AG20443 (cell line): ENCODE measurements at places on chromosomes 6 and 20.

DNA sequence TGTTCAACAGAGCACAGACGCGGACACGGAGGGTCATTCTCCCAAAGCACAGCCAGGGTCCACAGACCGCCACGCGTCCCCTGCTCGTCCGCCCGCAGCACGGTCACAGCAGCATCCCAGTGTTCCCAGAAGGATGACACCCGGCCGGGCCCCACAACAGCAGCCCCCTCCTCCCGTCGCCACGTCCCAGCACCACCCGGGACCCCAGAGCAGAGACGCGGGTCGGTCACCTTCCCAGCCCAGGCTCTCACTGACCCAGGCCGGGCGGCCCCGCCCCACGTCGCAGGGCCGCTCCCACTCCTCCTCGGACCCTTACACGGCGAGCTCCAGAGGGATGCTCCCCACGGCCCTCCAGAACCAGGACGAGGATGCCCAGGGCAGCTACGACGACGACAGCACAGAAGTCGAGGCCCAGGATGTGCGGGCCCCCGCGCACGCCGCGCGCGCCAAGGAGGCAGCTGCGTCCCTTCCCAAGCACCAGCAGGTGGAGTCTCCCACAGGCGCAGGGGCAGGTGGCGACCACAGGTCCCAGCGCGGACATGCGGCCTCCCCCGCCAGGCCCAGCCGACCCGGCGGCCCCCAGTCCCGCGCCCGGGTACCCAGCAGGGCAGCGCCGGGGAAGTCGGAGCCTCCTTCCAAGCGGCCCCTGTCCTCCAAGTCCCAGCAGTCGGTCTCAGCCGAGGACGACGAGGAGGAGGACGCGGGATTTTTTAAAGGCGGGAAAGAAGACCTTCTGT is 64.3 kb downstream of the FNDC1 start:
- no peak for DNase-seq

DNA sequence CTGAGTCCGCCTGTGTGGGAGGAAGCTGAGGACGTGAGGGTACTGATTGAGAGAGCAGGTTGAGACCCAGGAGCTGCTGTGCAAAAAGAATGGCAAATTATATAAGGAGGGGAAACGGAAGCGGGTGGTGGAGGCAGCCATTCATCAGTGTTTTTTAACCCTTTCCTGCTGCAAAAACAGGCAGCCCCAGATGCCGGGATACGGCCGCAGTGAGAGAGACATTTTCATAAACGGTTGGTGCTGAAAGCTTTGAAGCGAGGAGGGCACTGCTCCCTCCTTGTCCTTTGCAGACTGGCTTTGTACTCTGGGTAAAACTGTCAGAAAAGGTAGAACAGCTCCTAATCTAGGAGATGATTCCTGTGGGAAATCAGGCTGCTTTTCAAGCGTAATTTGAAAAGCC is 56.4 kb downstream of the TTI1 start:
- no peak for DNase-seq

GRCh38 chr6:27332692-27333641 is 20.9 kb upstream of the POM121L2 start:
- DNase-seq = peak; percentile 24

- no peak for DNase-seq
Measured at GRCh38 chr20:52439375-52439774, 247.8 kb upstream of the ZFP64 start.

DNA sequence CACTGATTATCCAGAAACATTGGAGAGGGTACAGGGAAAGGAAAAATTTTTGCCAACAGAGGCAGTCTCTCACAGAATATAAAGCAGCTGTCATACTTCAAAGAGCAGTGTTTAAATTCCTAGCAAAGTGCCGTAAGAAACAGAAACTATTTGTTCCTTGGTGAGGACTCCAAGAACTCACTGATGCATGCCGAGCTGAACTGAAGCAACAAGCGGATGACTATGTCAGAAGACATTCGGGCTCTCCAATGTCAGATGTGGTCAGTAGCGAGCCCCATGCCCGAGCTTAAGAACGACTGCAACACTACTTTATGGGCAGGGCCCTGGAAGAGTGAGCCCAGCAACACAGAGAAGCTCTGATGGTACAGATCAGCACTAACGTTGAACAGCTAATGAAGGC is 54.7 kb downstream of the OR2B6 start:
- no peak for DNase-seq

- DNase-seq = no peak
Measured at GRCh38 chr20:25496165-25496967, 88.9 kb downstream of the GINS1 start.

DNA sequence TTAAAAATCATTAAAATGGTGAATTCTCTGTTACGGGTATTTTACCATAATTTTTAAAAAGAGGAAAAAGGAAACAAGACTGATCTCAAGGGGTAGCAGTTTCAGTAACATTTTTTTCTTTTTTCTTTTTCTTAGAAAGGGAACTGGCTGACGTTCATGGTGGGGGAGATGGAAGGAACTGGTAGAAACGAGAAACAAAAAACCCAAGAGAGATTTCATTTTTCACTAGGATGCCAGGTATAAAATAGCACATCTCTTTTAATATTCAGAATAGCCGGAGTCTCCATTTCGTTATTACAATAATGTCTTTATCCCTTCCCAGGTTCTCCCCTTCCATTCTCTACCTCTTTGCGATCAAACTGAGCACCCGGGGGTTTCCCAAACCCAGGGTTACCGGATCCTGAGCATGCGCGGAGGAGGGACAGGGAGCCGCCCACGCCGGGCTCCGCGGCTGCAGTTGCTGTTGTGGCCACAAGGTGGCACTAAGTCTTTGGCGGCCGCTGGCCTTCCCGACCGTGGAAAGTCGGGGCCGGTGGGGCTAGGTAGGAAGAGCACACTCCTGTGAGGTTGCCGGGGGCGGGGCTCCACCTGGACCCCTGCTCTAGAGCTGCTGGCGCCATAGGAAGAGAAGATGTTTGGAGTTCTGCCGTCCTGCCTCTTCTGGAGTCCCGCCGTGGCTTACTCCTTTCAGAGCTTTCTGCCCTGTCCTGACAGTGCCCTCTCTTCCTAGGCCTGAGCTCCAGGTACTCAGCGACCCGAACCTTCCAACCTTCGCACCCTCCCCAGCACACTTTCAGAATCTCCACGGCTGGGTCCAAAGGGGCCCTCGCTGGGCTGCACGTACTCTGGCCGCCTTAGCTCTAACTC is 146.8 kb downstream of the SH3BGRL2 start:
- DNase-seq = peak; percentile 98

DNA sequence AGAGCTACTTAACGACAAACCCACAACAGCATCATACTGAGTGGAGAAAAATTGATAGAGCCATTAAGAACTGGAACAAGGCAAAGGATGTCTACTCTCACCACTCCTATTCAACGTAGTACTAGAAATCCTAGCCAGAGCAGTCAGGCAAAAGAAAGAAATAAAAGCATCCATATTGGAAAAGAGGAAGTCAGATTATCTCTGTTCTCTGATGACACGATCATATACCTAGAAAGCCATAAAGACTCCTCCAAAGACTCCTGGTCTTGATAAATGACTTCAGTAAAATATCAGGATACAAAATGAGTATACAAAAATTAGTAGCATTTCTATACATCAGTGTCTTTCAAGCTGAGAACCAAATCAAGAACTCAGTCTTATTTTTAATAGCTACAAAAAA is 17.0 kb upstream of the FHL5 start:
- no peak for DNase-seq

DNA sequence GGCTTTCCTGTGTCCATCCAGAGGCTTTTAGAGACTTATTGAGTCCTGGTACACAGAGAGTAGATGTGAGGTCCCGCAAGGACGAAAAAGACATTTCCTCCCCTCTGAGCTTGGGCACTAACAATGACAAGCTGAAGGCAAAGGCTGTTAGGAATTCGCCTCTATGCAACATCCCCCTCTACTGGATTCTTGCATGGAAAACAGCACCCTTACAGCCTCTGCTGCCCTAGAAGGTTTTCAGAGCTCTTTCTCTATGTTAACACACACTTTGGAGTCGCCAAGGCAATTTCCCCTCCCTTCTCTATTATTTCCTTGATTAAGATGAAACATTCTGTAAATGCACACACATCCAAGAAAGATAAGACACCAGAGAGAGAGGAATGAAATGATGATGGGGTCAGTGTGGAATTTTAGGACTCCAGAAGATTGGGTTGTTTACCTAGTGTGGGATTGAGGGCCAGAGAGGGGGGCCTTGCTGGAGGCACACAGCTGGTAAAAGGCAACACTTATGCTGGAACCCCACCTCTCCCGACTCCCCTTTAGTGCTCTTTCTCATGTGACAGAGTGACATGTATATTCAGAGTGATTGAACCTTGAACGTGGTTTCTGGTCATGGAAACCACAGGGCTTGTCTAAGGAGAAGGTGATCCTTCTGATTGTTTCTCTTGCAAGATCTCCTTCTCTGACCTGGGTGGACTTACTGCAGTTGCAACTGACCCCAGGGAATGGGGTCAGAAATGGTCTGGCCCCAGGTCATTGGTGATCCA is 300.7 kb downstream of the CLIC5 start:
- peak; percentile 84 for DNase-seq

- DNase-seq = no peak
Measured at GRCh38 chr6:45432977-45433376, 55.2 kb upstream of the SUPT3H start.

GRCh38 chr6:70150521-70150920 is 152.4 kb downstream of the COL9A1 start:
- no peak for DNase-seq

- peak; percentile 79 for DNase-seq
Measured at GRCh38 chr20:56974499-56975250, 291.8 kb downstream of the BMP7 start.

GRCh38 chr20:32483351-32484224 is 101.5 kb downstream of the NOL4L start:
- DNase-seq = peak; percentile 82

- DNase-seq = no peak
Measured at GRCh38 chr6:18119236-18119635, 3.2 kb downstream of the NHLRC1 start.

GRCh38 chr20:38804221-38804620 is 1.3 kb upstream of the PPP1R16B start:
- no peak for DNase-seq

DNA sequence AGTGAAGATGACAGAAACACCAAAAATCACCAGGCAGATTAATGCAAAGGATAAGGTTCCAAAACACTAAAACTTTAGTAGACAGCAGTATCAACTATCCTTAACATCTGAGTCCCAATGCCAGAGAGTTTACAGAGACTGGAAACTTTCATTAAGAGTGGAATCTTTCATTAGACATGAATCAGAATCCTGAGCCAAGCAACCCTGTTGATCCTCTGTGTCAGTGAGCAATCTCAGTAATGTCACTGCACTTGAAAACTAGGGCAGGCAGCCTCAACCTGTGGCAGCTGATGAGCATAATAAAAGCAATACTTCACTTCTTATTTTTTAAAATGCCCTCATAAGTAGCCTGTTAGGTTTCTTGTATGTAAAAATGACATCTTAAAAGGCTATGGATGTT is 252.8 kb upstream of the PLN start:
- no peak for DNase-seq

DNA sequence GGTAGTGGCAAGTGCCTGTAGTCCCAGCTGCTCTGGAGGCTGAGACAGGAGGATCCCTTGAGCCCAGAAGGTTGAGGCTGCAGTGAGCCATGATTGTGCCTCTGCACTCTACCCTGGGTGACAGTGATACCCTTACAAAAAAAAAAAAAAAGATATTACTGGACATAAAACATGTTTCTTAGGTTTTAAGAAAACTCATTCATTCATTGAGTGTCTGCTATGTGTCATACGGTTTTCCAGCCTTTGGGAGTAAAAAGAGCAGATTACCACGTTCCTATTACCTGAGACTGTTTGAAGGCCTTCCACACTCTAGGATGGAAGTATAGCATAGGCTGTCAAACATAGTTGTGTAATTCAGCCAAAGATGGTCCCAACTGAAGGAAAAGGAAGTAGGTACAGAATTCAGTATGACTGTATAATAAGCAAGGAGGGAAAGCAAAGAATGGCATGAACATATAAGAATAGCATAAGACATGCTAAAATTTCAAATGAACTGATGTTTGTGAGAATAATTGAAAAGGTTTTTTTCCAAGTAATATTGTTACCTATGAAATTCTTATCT is 22.0 kb downstream of the STXBP5 start:
- no peak for DNase-seq

- no peak for DNase-seq
Measured at GRCh38 chr20:25250508-25250907, 2.6 kb downstream of the PYGB start.

GRCh38 chr6:15553736-15554294 is 109.0 kb downstream of the DTNBP1 start:
- no peak for DNase-seq

DNA sequence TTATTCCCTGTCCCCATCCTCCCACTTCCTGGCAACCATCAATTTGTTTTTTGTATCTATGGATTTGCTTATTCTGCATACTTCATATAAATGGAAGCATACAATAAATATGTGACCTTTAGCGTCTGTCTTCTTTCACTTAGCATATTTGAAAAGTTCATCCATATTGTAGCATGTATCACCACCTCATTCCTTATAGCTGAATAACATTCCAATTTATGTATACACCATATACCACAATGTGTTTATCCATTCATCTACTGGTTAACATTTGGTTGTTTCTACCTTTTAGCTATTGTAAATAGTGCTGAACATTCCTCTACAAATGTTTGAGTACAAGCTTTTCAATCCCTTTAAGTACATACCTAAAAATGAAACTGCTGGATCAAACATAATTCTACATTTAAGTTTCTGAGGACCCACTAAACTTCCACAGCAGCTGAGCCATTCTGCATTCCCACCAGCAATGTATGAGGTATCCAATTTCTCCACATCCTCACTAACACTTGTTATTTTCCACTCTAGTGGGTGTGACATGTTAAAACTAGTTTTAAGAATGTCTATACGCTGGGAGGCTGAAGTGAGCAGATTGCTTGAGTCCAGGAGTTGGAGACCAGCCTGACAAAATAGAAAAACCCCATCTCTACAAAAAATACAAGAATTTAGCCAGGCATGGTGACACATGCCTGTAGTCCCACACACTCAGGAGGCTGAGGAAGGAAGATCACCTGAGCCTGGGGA is 32.9 kb downstream of the NUDT3 start:
- no peak for DNase-seq

- DNase-seq = no peak
Measured at GRCh38 chr6:27679308-27679963, 206.5 kb upstream of the ZNF184 start.

- DNase-seq = no peak
Measured at GRCh38 chr6:20069021-20069522, 143.2 kb downstream of the MBOAT1 start.

DNA sequence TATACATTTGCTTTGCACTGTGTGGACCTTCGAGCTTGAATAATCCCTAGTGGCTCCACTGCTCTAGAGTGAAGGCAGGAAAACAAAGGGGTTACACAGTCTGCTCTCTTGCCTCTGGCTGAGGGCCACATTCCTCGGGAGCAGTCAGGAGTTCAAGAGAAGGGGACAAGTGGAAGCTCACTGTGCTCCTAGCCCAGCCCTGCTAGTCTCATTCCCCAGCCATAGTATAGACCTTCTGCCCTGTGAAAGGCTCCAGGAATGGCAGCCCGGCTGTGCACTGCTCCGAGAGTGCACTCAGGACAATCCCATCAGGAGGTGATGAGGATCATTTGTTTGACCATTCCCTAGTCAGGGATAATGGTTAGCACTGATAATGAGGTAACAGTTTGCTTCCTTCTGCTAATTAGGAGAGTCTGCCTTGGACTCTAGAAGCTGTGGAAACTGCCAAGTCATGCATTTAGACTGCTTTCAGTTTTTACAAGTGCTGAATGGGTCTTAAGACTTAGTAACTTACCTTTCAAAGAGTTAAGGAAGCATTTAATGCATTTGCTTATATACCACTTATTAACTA is 8.5 kb downstream of the IYD start:
- no peak for DNase-seq

- peak; percentile 89 for DNase-seq
Measured at GRCh38 chr6:11609324-11610071, 71.9 kb downstream of the TMEM170B start.
